ENCODE measurements at places on chromosomes 7 and 10.

GRCh38 chr7:158422887-158423560 lies 164.6 kb downstream of the PTPRN2 start:
- DNase-seq: no peak

DNA sequence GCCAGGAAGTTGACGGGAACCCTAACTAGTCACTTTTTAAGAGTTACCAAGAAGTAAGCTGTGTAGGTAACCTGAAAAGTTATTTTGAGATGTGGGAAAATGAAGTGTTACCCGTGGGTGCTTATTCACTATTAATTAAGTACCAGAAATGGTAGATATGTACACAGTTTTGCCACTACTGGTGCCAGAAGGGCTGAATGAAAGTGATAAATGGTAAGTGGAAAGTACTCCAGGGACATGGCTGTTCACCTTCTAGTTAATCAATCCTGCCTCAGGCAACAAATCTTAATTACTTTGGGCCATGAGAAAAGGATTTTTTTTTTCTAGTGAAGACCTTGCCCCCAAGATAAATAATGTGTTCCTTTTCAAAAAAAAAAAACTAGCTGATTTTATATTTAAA lies 15.8 kb downstream of the NET1 start:
- DNase-seq: peak; percentile 1

DNA sequence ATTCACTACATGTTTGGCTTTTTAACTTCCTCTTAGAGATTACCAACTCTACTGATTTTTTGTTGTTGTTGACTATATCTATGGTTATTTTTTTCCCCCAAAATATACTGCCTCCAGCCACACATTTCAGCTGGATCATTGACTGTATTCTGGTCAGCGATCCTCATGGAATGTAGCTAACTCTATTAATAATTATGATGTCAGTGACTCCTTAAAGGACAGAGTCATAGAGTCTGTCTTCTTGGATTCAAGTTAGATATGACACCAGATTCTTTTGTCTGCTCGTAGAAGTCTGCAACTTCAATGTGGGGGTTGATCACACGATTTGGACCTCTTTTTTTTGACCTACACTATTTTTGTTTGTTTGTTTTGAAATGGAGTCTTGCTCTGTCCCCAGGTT lies 33.2 kb downstream of the UBN2 start:
- no peak for DNase-seq

DNA sequence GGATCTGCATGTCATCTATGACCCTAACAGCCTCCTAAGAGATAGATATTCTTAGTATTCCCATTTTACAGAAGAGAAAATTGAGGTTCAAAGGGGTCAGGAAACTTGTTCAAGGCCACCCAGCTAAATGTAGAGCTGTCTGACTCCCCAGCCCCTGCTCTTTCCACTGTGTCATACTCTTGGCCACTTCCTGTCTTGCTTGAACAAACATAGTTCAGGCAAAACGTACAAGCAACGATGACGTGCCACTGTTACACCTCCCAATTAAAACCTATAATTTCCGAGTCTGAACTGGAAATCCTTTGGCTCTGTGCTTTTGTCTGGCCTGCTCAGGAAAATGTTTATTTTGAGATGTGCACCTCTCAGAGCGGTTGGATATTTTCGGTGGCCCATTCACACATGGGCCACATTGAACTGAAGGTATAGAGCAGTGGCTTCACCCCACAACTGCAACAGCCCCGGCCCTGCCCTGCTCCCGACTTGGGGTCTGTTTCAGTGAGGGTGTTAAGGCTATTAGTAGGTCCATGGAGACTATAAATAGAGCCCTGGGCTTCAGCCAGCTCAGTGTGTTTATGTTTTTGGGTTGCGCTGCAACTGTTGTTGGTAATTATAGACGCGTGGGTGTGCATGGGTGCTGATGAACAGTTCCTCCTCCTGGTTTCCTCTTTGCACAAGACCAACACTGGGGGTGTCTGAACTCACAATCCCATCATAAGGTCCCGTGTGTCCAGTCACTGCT lies 172.3 kb upstream of the ADO start:
- no peak for DNase-seq

DNA sequence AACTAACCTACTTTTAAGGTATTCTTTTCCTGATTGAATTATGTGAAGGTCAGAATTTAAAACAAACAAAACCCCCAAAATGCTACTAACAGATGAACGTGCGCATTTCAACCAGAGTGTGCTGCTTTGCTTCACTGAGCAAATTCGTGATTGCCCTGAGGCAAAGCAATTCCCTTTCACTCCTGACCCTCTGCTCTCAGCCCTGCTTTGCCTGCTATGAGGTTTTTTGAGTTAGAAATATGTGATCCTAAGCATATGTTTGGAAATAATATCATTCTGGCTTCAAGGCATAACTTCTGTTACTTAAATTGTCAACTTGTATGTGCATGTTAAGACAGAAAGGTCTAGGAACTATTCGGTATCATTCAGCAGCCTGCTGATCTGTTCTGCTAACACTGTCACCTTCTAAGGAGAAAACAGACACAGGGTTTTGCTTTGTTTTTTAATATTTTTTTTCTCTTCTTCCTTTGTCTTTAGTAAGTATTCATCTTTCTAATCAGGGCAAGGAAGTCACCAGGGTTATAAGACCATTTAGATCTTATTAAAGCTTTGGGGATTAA lies 124.2 kb downstream of the GNAT3 start:
- no peak for DNase-seq

- DNase-seq: no peak
Measured at GRCh38 chr7:155979566-155979965, 167.3 kb upstream of the SHH start.

DNA sequence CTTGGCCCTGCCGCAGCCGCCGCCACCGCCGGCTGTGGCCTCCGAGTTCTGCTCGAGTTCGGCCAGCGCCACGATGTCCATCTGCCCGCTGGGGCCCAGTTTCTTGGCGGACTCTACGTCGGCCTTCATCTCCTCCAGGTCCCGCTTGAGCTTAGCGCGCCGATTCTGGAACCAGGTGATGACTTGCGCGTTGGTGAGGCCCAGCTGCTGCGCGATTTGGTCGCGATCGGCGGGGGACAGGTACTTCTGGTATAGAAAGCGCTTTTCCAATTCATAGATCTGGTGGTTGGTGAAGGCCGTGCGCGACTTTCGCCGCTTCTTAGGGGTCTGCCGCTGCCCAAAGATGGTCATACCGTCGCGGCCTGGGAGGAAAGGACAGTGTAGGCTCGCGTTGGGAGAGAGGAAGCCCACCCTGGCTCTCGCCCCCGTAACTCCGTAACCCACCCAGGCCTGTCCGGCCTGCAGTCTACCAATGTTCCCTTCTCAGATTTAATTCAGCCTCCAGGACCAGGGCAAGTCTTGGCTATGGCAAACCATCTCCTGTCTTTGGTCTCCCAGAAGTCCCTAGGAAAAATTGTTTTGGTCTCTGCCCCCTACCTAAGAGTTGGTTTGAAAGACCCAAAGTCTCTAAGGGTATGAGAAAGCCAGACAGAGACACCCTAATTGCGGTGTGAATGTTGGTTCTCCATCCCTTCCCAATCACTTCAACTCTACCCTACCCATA lies 1.7 kb downstream of the LBX1 start:
- DNase-seq: no peak

DNA sequence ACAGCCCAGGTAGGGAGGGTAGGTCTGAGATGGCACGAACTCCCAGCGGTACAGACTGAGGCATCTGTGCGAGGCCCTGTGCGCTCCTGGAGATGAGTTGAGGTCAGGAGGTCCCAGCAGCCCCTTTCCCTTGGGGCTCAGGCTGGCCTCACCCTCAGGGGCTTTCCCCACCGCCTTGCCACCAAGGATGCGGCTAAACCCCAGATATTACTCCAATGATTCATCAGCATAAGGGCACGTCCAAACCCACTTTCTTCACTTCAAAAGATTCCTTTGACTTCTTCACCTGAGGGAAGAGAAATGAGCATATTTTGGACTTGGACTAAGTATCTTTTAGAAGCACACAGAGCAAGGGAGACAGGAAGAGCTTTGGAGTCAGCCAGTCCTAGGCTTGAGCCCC lies 20.3 kb downstream of the UROS start:
- no peak for DNase-seq

DNA sequence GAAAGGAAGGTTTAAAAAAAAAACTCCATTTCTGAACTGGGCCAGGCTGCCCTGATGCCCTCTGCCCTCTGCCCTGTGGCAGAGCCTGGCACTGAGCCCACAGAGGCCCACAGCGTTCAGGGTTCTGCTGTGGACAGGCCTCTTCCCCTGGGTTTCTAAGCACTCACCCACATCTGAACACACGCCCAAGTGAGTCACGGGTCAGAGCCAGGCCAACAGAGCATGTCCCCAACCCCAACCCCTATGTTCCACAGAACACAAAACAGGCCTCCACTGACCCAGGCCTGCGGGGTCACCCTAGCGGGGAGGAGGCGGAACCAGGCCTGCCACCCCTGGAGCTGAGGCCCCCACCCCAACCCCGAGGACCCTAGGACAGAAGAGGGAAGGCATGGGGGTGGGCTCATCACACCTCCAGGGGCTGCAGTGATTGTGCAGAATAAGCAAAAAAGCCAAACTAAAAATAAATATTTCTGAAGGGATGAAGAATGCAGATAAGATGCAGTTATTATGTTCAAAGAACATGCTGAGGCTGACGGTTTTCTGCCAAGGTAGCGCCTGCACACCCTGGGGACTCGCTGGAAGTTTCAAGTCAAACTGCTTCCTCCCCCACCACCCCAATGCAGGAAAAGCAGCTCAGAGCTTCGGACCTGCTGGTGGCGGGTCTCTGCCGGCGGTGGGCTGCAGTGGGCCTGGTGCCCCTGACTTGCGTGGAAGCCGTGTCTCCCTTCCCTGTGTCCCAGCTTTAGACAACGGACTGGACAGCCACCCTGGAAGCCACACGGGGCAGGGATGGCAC lies 5.4 kb downstream of the WDR86 start:
- no peak for DNase-seq

DNA sequence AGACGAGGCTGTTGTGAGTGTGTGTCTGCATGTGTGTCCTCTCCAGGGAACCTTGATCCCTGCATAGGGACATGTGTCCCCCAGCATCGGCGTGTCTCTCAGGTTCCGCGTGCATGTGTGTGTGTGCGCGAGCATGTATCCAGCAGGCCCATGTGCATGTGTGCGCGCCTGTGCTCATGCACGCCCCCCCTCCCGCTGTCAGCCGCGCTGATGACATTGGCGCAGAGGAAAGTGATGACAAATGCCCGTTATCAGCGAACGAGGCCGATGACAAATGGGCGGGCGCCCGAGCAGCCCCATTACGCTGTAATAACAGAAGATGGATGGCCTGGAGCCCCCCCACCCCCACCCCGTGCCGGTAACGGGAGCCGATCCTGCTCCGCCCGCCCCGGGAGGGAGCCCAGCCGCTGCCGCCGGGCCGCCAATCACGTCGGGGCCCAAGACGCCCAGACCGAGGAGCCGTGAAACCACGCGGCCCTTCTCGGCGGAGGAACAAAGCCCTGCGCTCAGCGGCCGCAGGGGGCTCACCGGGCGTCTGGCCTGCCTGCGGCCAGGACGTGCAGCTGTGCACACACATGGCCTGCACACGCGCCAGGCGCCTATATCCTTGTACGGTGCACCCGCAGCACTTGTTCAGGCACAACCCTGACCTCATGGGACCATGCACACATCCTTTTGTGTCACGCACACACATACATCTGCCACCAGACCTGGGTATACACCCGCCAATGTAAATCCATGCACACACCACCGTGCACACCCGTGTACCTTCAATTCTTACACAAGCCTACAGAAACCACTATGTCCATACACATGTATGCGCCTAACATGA lies 21.5 kb downstream of the POLL start:
- peak; percentile 14 for DNase-seq

DNA sequence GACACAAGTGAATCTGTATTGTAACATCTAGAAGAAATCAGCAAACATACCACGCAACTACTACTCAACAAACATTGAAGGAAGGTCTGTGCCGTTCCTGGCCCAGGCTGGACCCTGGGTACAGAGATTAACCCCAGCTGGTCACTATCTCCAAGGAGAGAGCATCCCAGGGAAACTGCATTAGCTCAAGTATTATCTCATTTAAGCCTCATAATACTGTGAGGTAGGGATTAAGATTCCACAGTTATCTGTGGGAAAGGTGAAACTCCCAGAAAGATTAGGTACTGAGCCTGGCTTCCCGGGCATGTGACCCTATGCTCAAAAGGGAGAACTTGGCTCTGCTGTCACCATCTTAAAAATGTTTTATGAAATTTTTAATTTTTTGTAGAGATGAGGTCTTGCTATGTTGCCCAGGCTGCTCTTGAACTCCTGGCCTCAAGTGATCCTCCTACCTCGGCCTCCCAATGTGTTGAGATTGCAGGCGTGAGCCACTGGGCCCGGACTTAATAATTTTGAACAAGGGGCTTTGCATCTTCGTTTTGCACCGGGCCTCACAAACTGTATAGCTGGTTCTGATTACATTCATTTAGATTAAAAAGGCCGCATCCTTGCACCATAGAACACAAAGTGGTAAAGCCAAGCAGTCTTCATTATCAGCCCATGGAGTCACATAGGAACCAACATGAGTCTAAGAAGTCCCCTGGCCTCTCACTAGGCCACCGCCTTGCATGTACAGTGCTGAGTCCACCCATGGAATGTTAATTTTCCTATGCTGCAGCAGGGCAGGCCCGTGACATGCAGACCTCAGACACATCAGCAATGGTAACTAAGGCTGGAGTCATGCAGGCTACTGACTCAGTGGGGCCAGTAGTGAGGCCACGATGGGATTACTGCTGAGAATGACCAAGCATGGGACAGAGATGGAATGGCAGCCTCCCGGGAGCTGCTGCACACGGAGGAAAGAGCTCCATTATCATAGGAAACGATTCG lies 5.5 kb upstream of the CTBP2 start:
- no peak for DNase-seq

GRCh38 chr7:129616530-129616929 lies 5.0 kb downstream of the NRF1 start:
- no peak for DNase-seq

DNA sequence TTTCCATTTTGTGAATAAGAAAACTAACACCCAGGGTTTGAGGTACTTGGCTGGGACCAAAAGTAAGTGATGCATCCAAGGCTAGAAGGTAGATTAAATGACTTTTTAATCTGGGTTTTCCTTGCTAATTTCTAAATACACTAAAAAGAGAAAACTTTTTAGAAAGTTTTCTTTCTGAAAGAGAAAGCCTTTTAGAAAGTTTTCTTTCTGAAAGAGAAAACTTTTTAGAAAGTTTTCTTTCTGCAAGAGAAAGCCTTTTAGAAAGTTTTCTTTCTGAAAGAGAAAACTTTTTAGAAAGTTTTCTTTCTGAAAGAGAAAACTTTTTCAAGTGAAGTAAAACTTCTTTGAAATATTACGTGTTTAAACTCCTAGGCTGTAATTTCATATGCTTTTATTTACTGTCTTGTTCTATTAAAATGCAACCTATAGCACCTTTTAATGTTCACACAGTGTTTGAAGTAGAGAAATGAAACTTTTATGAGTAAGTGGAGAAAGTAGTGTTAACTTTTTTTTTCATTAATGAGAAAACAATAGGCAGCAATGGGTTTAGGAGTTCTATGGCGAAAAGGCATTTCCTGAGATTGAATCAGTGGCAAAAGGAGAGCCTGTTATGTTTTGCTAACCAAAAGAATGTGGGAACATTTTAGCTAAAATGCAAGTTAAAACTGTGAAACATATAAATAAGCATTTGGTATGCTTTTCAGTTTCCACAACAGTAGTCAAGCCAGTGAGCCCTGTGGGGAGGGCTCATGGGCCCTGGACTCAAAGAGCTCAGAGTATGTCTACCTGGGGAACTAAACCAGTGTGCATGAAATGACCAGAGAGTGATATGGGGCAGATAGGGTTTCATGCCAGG lies 103.7 kb downstream of the RBM20 start:
- DNase-seq: peak; percentile 74

All from endothelial cell of umbilical vein (primary cell).